ENCODE measurements at places on chromosomes 3 and 15. TPM values are rescaled to one million over a fixed set of nuclear protein-coding genes. Genes with fewer than 3 reads are reported as not detected.

DNA sequence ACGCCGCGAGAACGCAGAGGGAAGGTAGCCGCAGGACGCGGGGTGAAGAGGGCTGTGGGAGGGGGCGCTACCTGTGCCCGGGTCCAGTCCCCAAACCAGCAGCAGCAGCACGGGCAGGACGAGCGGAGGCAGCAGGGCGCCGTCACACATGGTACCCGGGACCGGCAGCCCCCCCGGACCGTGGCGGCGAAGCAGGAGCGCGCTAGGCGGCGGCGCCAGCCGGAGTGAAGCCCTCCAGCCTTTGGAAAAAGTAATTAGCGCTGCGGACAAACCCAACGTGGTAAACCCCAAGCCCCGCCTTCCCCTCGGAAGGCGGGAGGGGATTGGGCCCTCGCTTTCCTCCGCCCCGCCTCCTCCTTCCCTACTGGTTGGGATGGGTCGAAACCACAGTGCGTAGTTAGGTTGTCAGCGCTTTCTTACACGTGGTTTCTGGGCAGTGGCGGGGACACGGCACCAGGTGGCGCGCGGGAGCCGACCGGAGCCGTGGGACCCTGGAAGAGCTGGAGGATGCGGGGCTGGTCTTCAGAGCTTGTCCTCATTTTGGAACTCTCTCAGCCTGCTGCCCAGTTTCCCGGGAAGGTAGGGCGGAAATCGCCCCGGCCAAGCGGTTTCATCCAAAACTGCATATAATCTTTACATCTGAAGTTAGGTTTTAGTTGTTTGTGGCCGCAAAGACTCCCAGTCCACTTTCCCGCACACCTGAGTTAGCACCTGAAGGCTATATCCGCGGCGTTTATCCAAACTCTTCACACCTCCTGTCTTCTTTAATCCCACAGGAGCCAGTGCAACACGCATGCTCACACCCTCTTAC lies at the start of gene ADAMTS17:
TSS of gene ADAMTS17 (minus strand) at position 226 of the 811 bp plus-strand sequence. CDS start at position 150, 76 bp downstream.
- peak; percentile 96 for DNase-seq

DNA sequence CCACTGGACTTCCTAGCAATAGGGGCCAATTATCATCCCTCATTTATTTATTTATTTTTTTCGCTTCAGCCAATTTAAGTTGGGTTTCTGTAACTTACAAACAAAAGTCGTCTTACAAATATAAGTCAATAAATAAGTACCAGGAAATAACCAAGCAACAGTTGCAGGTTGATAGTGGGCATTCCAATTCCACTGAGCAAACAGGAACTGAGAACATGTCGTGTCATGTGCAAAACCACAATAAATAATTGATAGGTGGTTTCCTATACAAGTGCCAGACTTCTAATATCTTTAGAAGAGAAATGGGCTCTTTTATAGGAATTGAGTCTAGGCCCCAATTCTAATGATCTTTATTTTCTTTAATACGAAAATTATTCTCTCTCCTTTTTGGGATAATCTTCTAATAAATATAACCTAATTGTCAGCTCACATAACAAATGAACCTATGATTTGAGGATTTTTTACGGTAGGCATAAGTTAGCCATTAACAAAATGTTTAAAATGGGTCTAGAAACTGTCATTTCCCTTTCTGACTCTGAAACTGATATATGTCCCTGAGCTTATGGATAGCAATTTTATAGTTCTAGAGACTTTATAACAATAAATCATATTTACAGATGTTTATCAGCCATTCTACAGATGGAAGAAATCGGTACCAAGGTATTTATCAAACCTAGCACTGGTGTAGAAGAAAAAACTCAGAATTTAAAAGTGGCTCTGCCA lies 571.8 kb downstream of the FOXP1 start:
- DNase-seq = no peak

- DNase-seq = peak; percentile 74
Measured at GRCh38 chr3:65334045-65334665, 646.4 kb upstream of the ADAMTS9 start.

Gene CCDC54
- polyA plus RNA-seq = 0.08 TPM

Data from right lung (tissue), 10 donors.